ENCODE measurements at places on chromosomes 16 and 17.

GRCh38 chr17:40111221-40112128 is 10.3 kb upstream of the MSL1 start:
- peak; percentile 83 for DNase-seq

GRCh38 chr17:14014657-14015056 is 54.6 kb upstream of the COX10 start:
- no peak for DNase-seq

DNA sequence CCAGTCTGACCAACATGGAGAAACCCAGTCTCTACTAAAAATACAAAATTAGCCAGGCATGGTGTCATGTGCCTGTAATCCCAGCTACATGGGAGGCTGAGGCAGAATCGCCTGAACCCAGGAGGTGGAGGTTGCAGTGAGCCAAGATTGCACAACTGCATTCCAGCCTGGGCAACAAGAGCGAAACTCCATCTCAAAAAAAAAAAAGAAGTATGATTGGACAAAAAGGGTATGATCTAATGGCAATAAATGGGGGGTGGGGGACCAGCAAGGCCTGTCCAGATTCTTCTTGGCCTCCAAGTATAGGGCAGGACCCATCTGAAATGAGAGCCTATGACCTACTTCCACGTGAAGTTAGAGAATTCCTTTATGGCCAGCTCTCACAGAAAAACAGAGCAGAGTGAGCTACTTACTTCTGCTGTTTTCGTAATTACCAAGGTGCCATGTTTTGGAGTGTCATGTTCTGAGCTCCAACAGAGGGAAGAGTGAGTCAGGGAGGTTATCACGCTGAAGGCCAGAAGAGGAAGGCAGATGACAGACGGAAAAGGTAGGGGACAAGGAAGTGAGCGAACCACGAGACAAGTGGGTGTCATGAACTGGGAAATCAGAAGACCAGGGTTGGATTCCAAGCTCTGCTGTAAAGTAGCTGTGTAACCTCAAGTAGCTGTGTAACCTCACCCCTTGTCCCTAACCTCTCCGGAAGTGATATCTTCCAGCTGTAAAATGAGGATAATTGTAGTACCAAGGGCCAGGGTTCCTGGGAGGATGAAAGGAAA is 3.6 kb upstream of the ZMYND15 start:
- no peak for DNase-seq

DNA sequence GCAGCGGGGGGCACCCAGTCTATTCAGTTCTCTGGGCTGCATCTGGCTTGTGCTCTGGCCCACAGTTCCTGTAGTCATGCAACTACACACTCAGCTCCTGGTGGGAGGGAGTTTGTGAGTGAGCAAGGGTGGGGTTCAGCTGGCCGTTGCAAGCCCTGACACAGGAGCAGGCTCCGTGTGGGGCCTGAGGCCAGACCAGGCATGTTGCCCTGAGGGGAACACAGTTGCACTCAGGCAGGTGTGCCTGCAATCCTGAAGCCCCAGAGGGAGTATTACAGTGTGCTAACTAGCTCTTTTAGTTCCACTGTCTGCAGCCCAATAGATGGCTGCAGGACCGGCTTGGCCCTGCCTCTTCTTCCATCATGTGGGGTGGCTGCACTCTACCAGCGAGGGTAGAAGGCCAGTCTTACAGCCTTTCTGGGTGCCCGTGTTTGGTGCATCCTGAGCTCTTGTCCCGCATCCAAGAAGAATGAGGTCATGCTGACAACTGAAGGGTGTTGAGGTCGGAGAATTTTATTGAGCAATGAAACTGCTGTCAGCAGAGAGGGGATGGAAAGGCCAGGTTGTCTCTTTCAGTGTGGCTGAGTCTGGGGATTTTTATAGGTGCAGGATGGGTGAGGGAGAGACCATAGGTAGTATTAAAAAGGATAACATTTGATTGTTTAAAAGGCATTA is 49.9 kb upstream of the ELAC2 start:
- no peak for DNase-seq

DNA sequence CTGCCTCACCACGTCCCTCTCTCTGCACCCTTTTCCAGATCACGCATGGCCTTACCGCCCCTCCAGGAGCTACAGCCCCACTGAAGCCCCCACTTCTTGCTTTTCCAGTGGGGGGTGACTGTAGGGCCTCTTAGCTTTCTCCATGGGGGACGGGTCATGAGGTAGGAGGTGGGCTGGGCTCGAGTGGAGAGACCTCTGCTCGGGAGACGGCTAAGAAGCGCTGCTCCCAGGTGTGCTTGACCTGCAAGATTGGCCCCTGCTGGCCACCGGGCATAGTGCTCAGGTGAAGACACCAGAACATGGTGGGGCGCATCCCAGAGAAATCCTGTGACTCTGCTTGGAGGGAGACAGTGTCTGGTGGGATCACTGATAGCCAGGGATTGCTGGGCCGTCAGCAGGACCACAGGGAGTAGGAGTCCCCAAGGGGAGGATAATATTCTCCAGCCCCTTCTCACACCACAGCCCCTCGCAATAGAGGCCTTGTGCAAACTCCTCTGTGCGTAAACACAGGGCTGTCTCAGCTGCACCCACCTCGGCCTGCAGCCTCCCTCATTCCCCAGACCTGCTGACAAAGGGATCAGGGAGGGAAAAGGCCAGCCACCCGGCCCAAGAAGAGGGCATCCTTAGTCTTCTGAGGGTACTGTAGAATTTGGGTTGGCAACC is 8.9 kb upstream of the GALK1 start:
- no peak for DNase-seq

DNA sequence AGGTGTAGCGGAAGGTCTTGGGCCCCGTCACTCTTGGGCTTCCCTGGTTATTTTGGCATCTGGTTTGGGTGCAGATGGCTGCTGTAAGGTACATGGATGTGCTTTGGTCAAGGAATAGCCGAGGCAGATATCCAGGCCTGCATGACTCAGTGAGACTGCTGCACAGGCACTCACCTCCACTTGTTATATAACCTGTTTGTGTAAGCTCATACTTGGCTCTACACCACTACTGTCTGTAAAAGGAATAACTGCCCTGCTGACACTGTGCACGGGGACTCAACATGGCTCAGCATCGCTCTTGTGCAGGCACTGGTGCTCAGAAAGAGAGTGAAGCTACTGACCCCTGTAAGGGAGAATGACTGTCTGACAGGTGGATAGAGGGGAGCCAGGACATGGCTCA is 42.3 kb upstream of the ARL4D start:
- DNase-seq = no peak

- no peak for DNase-seq
Measured at GRCh38 chr17:70865993-70866804, 696.9 kb downstream of the KCNJ2 start.

DNA sequence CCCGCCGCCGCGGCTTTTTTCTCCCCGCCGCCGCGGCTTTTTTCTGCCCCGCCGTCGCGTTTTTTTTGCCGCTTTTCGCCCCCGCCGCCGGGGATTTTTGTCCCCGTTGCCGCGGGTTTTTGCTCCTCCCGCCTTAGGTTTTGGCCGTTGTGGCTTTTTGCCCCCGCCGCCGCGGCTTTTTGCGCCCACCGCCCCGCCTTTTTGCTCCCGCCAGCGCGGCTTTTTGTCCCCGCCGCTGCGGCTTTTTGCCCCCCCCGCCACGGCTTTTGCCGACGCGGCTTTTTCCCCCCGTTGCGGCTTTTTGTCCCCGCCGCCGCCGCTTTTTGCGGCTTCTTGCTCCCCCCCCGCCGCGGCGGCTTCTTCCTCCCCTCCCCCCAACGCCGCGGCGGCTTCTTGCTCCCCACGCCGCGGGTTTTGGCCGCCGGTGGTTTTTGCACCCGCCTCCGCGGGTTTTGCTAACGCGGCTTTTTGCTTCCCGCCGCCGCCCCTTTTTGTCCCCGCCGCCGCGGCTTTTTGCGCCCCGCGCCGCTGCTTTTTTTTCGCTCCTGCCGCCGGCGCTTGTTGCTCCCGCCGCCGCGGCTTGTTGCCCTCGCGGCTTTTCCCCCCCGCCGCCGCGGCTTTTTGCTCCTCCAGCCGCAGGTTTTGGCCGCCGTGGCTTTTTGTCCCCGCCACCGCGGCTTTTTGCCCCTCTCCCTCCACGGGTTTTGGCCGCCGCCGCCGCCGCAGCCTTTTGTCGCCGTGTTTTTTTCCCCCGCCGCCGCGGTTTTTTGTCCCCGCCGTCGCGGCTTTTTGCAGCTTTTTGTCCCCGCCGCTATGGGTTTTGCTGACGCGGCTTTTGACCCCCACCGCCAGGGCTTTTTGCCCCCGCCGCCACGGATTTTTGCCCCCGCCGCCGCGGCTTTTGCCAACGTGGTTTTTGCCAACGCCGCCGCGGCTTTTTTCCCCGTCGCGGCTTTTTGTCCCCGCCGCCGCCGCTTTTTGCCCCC is 150.3 kb downstream of the KCNJ18 start:
- no peak for DNase-seq

- DNase-seq = no peak
Measured at GRCh38 chr17:67280279-67280678, 35.3 kb upstream of the HELZ start.

- DNase-seq = no peak
Measured at GRCh38 chr17:17728146-17728545, 46.9 kb downstream of the RAI1 start.

- DNase-seq = no peak
Measured at GRCh38 chr16:65716737-65717700, 595.2 kb upstream of the CDH11 start.

DNA sequence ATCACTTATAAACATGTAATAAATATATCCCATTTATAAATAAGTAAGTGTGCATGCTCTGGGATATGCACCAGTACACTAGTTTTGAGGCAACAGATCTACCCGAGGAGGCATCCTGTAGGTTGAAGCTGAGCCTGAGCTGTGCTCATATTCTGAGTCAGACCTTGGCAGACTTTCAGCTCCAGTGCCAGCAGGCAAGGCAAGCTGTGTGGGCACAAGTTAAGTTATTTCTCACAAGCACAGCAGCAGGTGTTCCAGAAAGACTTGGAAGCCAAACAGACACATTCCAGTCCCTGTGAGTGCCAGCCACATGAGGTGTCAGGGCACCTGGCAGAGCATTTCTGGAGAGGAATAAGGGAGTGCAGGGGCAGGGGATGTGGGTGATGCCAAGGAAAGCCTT is 1.3 kb upstream of the CLEC19A start:
- DNase-seq = peak; percentile 65

- no peak for DNase-seq
Measured at GRCh38 chr16:48905632-48906505, 295.9 kb upstream of the N4BP1 start.

- DNase-seq = no peak
Measured at GRCh38 chr16:31129568-31130335, 5.8 kb downstream of the PRSS8 start.

- DNase-seq = peak; percentile 91
Measured at GRCh38 chr17:44970136-44970741, 2.1 kb upstream of the C1QL1 start.

DNA sequence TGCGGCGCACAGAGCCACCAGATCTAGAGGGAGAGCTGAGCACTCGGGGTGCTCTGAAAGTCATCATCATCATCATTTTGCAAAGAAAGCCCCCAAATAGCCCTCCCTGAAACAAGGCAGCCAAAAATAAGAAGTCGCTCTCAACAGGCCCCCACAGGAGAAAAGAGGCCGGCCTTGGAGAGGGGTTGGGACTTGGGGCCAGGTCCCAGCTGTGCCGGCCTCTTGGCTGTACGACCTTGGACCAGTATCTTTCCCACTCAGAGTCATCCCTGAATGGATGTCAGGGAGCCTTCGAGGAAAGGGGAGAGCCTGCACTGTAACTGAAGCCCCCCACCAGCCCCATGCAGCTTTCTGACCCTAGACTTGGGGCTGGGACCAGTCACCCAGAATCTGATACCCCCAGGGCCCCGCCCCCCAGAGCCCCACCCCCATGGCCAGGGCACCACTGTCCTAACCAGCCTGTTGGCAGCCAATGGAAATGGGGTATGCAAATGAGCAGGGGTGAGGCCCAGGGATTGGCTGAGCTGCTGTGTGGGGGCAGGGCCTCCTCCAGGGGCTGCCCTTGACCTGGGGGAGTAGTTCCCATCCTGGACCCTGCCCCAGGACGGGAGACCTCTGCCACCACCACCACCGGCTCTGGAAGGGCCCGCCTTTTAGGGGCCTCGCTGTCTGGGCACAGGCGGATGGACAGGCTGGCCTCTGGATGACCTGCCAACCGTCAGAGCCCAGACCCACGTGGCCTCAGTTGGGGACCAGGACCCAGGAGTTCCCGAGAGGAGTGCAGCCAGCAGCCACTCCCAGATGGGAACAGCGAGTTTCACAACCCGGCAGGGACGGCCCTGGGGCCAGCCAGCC is 15.4 kb downstream of the ZFPM1 start:
- DNase-seq = peak; percentile 92

DNA sequence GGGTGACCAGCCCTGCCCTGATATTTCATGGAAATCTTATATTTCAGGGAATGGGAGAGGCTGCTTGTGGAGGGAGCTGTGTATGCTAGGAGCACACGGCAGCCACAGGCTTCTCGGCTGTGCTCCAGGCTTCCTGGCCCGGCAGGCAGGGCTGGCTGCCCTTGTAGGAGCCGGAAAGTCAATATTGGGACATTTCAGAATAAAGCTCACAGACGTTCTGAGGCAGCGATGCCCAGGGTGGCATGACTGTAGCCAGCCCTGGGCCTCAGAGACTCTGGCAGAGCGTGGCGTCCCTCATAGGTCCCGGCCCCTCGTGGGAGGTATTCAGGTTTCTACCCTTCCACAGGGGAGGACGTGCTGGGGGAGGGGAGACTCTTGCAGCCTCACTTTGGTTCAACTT is 65.7 kb downstream of the BANP start:
- no peak for DNase-seq

GRCh38 chr17:351875-352420 is 659 bp downstream of the RPH3AL start:
- DNase-seq = no peak

DNA sequence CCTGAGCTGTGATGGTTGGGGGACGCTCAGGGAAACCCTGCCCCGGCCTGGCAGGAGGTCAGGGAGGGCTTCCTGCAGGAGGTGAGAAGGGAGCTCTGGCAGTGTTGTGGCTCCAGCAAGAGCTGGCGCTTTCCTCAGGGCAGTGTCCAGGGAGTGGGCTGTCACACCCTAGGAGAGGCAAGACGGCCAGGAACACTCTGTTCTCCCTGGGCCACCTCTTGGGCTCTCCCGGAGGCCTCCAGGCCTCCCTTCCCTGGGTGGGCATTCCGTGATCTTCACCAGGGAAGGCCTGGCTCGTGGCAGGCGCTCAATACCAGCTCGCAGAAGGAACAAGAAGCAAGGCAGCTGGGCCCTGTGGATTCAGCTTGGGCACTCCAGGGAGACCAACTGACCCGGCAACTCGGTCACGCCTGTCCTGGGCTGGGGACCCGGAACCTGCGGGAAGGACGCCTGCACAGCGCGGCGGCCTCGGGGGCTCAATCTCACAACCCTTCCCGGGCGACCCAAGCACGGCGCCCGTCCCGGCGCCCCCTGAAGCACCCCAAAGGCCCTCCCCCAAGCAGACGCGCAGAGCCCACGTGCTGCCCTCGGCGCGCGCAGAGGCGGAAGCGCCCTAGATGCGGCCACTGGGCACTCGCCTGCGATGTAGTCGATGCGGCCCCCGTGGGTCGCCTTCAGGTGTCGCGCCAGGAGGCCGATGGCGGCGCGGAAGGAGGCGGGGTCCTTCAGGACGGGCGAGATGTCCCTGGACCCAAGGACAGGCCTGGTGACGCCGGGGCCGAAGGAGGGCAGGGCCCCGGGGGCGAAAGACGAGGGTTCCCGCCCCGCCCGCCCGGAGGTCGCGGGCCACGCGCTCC is 588 bp downstream of the APRT start:
- DNase-seq = peak; percentile 77

GRCh38 chr16:64150193-64150592 is 971.7 kb downstream of the CDH11 start:
- DNase-seq = no peak

- no peak for DNase-seq
Measured at GRCh38 chr16:86733546-86734254, 155.4 kb downstream of the FOXL1 start.

GRCh38 chr16:69903865-69904415 is 47.2 kb upstream of the CLEC18A start:
- DNase-seq = no peak

- DNase-seq = no peak
Measured at GRCh38 chr17:67594115-67594880, 123.4 kb upstream of the NOL11 start.
